ENCODE measurements at places on chromosomes 3 and 15.

DNA sequence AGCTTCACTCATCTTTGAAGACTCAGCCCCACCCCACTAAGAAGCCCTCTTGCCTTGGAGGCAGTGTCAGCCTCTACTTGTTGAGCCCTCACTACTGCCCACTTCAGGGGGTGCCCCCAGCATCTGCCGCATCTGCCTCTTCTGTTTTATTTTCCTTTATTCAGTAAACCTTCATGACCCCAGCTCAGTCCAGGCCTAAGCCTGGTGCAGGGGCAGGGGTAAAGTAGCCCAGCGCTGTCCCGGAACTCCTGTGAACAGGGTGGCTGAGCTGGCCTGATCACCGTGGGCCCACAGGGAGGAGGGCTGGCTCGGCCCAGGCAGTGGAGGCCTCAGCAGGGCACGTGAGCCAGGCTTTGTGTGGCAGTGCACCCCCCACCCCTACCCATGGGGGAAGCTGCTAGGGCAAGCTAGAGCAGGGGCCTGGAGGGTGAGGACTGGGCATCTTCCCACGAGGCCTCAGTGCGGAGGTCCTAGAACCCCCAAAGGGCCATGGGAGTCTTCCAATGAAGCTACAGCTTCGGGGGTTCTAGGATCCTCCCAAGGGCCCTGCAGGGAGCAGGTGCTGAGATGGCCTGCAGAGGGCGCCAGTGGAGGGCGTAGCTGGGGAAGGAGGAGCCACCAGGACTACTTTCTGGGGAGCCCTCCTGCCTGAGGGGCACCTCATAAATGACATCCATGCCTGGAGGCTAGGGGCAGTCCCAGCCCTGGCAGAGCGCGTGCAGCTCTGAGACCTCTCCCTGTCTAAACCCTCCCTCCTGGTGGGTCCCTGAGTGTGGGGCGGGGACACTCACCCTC is 36.0 kb downstream of the TSPAN3 start:
- DNase-seq, result no peak

DNA sequence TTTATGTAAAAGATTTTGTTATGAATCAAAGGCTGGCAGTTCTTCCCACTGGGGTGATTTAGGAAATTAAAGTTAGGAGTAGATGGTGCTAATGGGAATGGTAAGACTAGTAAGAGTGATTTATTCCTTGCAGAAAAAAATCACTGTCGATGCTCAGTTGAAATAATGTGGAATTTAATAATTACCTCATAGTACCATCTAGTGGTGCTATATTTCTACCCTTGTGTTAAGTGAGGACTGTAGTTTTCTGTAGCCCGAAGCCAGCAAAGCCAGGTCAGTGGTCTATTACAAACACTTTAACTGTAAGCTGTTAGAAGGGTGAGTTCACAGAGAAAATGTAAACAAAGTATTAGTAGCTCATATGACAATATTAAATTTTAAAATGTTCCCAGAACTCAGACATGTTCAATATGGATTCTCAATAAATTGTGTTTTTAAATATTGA is 39.5 kb upstream of the GOLGA8J start:
- peak; percentile 19 for DNase-seq

GRCh38 chr3:13105181-13105895 is 32.1 kb upstream of the IQSEC1 start:
- no peak for DNase-seq

DNA sequence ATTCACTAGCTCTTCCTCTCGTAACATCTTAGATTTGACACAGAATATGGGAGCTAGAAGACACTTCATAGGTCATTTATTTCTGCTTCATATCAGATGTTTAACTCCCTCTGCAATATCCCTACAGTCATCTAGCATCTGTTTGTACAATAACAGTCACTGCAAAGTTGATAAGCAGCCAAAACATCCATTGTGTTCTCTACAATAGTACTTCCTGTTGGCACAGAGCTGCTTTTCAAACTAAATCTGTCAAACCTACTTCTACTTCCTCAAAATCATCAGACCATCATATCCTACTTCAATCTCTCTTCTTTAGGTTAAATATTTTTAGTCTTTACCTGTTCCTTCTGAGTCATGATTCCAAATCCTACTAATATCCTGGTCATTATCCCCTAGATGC is 233.2 kb downstream of the FGF12 start:
- DNase-seq, result no peak

GRCh38 chr15:39154227-39154638 is 426.6 kb upstream of the THBS1 start:
- DNase-seq, result no peak

GRCh38 chr15:76846782-76847181 is 58.4 kb downstream of the SCAPER start:
- DNase-seq, result no peak

DNA sequence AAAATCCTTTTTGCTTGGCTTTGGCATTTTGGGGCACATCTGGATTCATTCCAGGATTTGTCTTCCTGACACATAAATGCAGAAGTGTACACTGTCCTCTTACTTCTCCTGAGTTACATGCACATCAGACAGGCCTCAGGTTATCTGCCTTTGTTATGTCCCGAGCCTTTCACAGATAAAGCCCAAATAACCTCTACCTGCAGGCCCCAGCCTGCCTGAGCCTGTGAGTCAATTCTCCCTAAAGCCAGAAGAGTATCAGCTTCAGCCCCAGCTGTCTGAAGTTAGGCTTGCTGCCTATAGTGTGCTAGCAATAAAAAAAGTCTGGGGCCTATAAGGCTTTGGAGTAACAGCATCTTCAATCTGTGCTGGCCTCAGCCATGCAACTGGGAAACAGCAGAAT is 17.7 kb upstream of the GSK3B start:
- DNase-seq, result no peak

- DNase-seq, result peak; percentile 90
Measured at GRCh38 chr15:101193120-101193644, 58.7 kb downstream of the CHSY1 start.

GRCh38 chr3:194462936-194463335 is 23.9 kb downstream of the ATP13A3 start:
- DNase-seq, result no peak

GRCh38 chr15:42136513-42136912 is 19.9 kb downstream of the PLA2G4F start:
- DNase-seq, result no peak

Data from fibroblast of mammary gland (primary cell).